GM04503 (cell line): ENCODE measurements at places on chromosomes 5 and 9.

- no peak for DNase-seq
Measured at GRCh38 chr9:131640438-131641137, 95.3 kb downstream of the PRRT1B start.

DNA sequence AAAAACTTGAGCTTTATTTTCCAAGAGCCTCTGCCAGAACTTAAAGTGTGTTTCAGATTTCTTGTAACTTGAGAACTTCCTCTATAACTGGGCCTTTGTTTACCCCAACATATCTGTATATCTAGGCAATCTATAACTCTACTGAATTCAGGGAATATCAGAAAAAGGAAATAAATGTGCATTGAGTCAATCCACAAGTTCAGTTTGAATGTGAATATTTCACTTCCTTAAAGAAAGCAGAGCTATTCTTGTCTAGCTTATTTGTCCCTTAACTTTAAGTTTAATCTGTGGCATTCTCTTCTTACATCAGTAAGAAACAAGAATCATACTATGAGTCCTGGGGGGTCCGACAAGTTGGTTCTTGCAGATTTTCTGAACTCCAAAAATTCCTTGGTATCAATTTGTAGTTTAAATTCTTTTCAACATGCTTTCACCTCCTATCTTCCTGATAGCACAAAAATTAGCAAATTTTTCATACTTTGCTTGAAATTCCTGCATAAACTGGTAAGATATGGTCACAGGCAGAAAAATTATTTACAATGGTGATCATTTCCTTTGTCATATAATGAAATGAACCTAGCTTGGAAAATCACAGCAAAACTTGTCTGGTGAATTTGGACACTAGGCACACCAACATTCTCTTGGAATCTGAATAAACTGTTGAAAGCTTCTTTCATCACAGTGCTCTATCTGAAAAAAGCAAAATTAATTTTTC lies 19.8 kb upstream of the ITGA1 start:
- no peak for DNase-seq

DNA sequence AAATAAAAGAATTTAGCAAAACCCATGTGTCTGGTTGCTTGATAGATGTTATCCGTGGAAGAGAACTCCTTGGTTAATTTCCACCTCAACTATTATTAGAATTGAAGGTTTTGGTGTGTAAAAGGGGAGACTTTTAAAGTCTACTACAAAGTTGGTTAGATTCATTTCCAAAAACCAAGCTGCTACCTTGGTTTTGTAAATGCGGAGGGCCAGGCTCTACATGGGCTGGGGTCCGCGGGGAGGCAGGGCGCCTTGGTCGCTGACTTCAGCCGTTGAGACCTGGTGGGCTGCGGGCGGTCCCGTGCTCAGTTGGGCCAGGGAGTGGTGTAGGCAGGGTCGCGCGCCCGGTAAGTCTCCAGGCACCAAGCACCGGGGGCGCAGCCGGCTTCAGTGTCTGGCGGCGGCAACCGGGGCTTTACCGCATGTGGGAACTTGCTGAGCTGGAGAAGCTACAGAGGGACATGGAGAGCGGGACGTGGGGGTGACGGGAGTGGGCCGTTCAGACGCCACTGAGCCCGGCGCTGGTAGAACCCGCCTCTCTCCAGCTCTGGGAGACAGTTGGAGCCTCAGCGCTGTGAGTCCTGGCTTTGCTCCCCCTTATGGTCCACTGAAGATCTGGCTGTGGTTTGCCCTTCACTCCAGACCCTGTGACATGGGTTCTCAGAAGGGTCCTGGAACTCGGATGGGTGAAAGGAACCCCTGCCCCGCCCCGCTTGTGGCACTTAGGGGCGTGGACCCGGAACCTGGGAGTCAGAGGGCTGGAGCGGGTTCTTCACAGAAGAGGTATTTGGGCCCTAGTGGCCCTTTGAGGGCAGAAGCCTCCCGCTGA lies 11.8 kb downstream of the NR2F1 start:
- no peak for DNase-seq

GRCh38 chr5:67802766-67803165 lies 412.8 kb upstream of the PIK3R1 start:
- no peak for DNase-seq

- no peak for DNase-seq
Measured at GRCh38 chr5:151144922-151145321, 12.7 kb downstream of the ANXA6 start.

GRCh38 chr5:153399595-153399994 lies 90.9 kb upstream of the GRIA1 start:
- no peak for DNase-seq

- DNase-seq = no peak
Measured at GRCh38 chr5:31247381-31247780, 53.9 kb downstream of the CDH6 start.

DNA sequence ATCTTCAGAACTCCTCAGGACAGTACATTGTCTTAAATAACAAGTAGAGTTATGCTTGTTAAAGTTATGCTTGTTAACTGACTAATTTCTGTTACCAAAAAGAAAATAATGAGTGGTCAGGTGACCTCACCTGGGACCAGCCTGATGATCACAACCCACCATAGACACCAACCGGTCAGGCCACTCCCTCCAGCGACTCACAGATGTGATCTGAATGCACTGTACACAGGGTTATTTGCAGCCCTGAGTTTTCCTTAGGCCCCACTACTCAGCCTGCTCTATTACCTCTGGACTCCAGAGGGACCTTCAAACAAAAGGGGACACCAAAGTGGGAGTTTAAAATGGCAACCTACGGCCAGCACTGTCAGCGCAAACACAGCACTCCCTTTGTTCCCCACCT lies 55.3 kb downstream of the ARSB start:
- no peak for DNase-seq
